Activated T-cell treated with anti-CD3 and anti-CD28 coated beads for 4 hours (primary cell): ENCODE measurements at places on chromosomes 11 and 22.

DNA sequence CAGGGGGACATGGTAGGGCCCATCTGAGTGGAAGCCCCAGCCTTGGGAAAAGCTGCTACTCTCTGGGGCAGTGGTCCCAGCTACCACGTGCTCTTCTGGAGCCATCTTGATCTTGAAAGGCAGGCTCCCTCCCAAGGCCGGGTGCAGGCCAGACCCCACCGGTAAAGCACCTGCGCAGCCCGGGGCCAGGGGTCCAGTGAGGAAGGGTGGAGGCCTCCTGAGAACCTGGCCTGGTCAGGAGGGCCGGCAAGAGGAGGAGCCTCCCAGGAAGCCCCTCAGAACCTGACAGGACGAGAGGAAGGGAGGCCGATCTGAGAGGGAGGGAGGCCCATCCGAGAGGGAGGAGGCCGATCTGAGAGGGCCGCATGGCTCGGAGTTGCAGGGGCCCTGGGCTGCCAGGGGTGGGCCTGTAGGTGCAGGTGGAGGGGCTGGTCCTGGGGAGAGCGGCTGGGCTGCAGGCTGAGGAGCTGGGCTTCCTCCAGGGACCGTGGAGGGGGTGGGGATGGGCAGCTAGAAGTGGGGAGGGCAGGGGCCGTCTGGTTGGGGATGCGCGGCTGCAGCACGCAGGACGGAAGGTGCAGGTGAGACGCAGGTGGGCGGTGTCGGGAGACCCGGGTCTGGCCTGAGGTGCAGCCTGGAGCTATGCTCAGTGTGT is 529 bp downstream of the GRAMD4 start:
- no peak for DNase-seq

- no peak for DNase-seq
These were observed 61.5 kb downstream of the MIAT start for GRCh38 chr22:26718905-26719304.

DNA sequence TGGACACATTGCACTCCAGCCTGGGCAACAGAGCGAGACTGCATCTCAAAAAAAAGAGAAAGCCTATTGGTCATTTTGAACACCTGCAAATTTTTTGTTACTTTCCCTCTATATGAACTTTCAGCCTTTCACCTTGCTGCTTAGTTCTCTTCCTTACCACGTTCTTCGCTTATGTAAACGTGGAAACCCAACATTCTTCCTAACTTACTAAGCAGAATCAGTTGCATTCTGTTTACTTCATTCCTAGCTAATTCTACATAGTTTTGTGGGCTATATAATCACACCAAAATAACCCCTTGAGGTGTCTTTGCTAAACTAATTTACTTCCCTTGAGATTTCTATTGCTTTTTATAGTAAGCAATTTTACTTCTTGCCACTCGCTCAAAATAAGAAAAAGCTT is 23.2 kb downstream of the MS4A4A start:
- DNase-seq: no peak

DNA sequence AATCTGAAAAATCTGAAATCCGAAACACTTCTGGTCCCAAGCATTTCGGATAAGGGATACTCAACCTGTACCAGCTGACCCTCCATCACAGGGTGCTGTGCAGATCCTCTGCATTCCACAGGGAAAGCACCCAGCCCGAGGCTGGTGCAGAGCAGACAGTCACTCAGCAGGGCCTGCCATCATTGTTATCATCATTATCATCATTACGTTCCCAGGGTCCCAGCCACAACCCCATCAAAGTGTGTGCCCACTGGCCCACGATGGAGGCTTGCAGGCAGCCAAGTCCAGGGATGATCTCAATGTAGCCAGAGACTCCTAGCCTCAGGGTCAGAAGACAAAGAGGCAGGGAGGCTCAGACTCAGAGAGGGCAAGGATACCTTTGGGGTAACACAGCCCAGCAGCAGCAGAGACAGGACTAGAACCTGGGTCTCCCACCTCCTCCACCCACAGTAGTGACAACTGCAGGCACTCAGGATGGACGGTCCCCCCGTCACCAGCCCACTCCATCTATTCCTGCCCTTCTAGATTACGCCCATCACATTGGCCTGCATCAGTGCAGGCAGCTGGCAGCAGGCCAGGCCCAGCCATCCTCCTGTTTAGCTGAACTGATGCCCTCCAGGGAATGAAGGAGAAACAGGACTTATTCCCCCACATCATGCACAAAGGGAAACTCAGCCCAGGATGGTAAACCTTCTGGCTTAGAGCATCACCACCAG is 10.3 kb downstream of the GAL3ST1 start:
- DNase-seq: no peak

- DNase-seq: no peak
These were observed 5.1 kb upstream of the CABP2 start for GRCh38 chr11:67528376-67528775.

DNA sequence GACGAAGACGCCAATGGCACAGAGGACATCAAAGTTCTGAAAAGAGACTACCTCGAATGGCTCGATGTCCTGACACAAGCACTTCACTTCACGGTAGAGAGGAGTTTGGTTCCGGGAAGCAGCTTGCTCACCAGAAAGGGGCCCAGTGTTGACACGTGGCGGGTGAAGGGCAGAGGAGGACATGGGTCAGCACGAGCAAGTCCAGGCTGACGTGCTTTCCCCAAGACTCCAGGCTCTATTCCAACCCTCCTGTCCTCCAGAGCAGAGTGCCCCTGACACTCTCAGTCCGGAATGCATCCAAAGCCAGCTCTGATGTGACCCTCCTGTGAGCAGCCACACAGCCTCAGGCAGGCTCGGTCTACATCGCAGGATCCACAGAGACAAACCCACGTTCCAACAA is 77.5 kb upstream of the BID start:
- no peak for DNase-seq

DNA sequence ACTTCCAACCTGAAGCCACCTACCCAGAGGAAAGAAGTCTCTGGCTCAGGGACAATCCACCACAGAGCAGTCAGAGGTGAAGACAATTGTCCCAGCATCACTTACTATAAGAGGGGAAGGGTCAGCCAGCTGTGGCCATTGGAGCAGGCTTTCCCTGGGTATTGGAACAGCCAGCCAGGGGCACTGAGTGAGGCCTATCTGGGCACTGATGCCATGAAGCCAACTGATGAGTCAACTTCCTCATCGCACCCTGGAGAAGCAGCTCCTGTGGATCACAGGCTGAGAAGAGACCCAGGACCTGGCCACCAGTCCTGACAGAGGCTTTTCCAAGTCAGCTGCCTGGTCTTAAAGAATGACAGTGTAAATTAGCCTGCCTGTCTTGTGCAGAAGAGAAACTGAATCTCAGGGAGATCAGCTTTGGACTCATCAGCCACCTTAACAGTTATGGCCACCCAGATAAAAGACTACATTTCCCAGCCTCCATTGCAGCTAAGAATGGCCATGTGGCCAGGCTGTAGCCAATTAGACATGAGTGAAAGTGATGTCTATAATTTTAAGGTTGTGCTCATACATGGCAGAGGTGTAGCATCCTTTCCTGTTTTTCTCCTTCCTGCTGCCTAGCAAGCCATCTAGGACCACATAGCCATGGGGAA is 19.0 kb downstream of the CHST1 start:
- no peak for DNase-seq

- no peak for DNase-seq
These were observed at the start of gene PRRG4 for GRCh38 chr11:32829680-32830412. Gene PRRG4, plus strand, starts transcription at chr11:32829927. Its CDS starts 603 bp downstream, at chr11:32830530.

DNA sequence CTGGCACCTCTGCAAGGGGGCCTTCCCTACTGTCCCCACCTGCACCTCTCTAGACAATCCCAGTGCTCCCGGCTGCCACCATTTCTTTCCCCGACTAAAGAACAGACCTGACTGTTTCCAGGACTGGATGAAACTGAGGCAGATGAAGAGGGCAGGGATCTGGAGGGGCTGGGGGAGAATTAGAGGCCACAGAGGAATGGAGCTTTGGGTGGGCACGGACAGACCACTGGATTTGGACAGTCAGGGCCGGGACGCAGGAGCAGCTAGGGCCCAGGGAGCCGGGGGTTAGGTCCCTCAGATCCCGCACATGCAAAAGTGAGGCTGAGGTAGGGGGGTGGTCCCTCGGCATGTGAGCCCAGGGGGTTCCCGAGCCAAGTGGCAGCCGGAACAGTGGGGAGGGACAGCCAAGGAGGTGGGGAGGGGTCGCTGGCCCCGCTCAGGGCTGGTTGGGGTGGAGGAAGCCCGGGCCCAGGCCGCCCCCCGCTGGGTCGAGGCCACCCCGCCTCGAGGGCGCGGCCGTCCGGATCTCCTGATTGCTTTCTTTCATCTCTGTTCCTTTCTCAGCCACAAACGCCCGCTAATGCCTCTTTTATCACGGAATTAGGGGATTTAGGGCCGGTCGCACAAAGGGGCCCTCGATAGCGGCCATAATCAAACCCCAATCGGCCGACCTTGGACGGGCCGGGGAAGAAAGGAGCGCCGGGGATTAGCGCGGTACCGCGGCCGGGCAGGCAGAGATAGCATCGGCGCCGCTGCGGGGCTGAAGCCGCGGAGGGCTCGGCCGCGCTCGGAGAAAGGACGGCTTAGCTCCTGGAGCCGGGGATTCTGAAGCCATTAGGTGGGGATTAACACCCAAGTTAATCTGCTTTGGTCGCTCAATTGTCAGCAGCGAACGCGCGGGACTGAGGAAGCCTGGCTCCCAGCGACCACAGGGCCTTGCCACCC is 9.3 kb downstream of the SLC25A1 start:
- DNase-seq: no peak

- no peak for DNase-seq
These were observed 191.3 kb downstream of the KIF18A start for GRCh38 chr11:27916541-27917100.

DNA sequence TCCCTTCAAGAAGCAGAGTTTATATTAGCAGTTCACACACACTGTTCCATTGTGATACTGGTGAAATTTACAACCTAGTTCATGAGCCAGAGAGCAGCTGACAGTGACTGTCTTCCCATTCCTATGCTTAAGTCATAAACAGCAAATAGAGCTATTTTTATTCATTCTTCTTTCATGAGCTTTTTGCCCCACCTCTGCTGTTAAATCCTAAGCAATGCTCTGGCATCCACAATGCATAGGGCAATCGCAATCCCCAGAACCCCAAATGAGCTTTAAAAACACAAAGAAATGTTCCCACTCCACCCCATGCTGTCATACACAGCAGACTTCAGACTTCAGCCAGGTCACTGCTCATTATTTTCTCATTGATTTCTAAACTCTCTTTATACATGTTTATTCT is 307.5 kb downstream of the ETS1 start:
- no peak for DNase-seq

GRCh38 chr11:71399341-71399740 is 48.9 kb downstream of the DHCR7 start:
- DNase-seq: no peak

GRCh38 chr11:84384731-84385130 is 1098.6 kb upstream of the CCDC90B start:
- no peak for DNase-seq

GRCh38 chr11:60334005-60334620 is 7.1 kb downstream of the MS4A6E start:
- peak; percentile 58 for DNase-seq

- DNase-seq: no peak
These were observed 111.8 kb downstream of the SNX19 start for GRCh38 chr11:130804306-130805076.

DNA sequence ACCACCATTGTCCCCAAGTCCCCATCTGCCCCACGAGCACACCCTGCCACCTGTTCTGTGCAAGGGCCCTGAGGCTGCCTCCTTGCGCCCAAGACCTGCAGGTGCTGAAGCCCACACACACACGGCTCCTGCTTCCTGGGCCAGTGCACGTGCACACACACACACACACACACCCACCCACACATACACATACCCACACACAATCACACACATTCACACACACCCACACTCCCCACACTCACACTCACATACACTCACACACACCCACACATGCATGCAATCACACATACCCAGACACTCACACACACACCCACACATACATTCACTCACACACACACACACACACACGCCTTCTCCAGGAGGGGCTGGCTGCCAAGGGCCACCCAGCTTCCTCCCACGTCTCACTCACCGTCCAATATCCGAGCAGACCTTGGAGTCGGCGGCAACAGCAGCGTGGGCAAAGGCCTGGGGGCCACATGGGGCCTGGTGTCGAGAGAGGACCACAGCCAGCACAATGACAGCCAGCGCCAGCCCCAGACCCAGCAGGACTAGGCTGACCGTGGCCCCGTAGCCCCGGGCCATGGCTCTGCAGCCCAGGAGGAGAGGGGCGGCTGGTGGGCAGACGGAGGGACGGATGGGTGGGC is 616 bp downstream of the GGT5 start:
- DNase-seq: no peak

- no peak for DNase-seq
These were observed 31.3 kb upstream of the ADA2 start for GRCh38 chr22:17250380-17251082.

DNA sequence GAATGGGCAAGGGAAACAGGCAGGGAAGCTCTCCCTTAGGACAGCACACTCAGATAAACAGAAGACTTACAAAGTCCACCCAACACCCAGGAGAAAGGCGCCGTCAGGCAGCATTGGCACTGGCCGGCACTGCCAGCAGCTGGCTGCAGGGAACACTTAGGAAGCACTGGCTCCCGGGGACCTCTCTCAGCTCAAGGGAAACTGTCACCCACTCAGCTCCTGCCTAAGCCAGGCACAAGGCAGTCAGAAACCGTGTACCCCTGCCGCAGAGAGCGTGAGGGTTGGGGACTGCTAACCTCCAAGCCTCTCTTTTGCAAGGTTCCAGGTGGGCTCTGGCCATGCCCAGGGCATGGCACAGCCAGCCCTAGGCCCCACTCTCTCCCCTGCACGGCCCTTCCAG is 64.7 kb downstream of the DGCR2 start:
- DNase-seq: no peak

GRCh38 chr11:44364596-44364995 is 54.7 kb upstream of the ALX4 start:
- DNase-seq: no peak

GRCh38 chr22:17913801-17914347 is 110.5 kb downstream of the MICAL3 start:
- no peak for DNase-seq

GRCh38 chr11:45285930-45286632 is at the start of gene SYT13:
Gene SYT13, minus strand, starts transcription at chr11:45286341. Its CDS starts 134 bp downstream, at chr11:45286207.
- no peak for DNase-seq

DNA sequence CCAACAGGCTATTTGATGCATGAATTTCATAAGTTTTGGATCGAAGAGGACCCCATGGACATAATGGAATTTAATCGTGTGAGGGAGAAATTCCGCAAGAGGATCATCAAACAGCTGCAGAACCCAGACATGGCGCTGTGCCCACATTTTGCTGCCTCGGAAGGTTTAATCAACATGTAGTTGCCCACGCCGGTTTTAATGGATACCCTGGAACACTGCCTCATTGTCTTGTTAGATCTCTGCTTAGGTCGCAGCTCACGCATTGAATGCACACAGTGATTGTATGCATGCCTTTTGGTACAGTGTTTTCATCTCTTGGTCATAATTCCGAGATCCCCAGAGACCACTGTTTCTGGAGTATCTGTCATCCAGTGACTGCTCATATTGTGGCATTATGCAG is 46.8 kb downstream of the SLN start:
- DNase-seq: no peak

DNA sequence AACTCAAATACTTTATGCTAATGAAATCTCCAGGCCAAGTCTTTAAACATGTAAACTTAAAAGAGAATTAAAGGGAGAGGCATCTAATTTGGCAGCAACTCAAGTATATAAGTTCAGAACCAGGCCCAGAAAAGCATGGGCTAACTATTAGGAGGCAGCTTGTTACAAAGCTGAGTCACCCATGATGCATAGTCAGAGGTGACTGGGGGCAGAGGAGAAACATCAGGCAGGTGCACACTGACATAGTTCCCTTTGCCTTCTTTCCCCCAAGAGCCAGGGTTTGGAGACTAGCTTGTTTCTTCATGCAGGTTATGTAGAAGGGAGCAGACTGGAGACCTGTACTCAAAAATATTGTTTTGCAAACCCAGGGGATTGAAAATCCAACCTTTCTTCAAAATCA is 619.0 kb downstream of the SOX6 start:
- no peak for DNase-seq

GRCh38 chr22:25051073-25051472 is 98.6 kb downstream of the KIAA1671 start:
- no peak for DNase-seq
